ENCODE measurements at places on chromosomes 12 and 14.

DNA sequence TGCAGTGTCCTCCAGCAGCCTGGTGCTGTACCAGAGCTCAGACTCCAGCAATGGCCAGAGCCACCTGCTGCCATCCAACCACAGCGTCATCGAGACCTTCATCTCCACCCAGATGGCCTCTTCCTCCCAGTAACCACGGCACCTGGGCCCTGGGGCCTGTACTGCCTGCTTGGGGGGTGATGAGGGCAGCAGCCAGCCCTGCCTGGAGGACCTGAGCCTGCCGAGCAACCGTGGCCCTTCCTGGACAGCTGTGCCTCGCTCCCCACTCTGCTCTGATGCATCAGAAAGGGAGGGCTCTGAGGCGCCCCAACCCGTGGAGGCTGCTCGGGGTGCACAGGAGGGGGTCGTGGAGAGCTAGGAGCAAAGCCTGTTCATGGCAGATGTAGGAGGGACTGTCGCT, 15.2 kb downstream of the C12orf43 start:
- no peak for DNase-seq

- DNase-seq: no peak
These were observed 29.7 kb downstream of the BDKRB1 start for GRCh38 chr14:96285667-96286066.

- DNase-seq: no peak
These were observed 644.9 kb upstream of the FOXG1 start for GRCh38 chr14:28121512-28122297.

- no peak for DNase-seq
These were observed 160.3 kb downstream of the PRKCH start for GRCh38 chr14:61481701-61482100.

Measured in COLO829 (cell line).